ENCODE measurements at places on chromosomes 7 and 10. TPM values are rescaled to one million over a fixed set of nuclear protein-coding genes. Genes with fewer than 3 reads are reported as not detected.

DNA sequence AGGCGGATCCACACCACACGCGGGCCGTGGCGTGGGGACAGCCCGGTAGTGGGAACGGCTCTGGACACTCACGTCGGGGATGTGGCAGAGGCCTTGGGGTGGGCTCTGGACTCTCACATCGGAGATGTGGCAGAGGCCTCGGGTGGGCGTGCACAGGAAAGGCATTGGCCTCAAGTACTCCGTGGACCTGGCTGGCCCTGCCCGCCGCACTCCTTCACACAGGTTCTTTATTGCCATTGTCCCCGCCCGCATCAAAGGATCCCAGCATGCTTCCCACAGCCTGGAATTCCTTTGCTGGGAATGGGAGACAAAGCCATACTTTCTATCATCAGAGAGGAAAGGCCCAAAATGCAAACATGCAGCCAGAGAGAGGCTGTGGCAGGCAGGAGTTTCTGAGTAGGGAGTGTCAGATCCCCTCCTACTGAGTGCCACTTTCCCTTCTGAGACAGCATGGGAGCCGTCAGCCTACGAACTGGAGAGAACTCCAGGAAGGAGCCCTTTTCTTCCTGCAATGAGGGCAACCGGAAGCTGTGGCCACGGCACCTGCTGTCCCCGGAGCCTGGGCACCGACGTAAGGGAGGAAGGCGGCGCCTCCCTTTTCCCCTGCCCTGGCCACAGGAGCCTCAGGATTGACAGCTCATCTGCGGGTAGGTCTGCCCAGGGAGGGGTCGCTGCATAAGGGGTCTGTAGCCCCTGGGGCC is 51.5 kb downstream of the RBM17 start:
- DNase-seq, result peak; percentile 81

- DNase-seq, result no peak
These were observed 45.2 kb downstream of the DNAJB9 start for GRCh38 chr7:108614896-108615295.

The RBM20 gene
- 3.0 TPM for total RNA-seq

The SPDYE11 gene
- not detected for total RNA-seq
